Smooth muscle cell of the brain vasculature (primary cell): ENCODE measurements at places on chromosomes 12 and 14.

DNA sequence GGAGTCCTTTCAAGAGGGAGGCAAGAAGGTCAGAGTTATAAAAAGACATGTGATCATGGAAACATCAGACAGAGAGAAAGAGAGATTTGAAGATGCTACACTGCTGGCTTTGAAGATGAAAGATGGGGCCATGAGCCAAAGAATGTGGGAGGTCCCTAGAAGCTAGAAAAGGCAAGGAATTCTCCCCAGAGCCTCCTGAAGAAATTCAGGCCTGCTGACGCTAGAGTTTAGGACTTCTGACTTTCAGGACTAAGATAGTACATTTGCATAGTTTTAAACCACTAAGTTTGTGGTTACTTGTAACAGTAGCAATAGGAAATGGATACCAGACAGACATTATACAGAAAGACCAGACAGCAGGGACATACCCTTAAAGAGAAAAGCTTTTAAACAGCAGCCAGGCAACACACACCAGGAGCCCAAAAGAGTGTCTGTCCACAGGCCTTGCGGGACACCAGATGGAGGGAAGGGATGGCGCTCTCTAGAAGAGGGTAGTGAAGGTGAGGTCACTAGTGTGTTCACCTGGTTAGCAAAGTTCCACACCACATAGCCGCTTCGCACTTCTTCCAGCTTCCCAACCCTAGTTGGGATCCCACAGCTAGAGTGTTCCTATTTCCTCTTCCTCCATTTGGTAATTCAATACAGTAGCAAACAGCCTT, 29.7 kb upstream of the CEBPE start:
- no peak for DNase-seq

DNA sequence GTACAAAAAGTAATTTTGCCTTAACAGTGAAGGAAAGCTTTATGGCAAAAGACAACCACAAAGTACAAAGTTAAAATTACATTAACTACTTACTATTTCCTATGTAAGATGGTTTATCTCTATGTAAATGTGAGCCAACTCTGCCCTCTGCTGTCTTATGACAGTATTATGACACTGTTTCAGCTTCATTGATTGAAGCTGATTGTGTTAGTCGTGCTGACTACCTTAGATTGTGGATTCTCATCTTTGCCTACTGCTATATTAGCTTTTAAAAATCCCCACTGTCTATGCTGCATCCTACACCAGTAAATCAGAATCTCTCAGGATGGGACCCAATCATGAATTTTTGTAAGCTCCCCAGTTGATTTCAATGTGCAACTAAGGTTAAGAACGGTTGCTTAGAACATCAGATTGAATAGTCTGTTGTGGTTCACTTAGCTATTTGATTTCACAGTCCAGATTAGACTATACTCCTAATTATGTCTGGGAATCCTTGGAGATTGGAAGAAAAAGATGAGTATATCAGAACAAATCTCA, 12.2 kb upstream of the SPTB start:
- peak; percentile 46 for DNase-seq

DNA sequence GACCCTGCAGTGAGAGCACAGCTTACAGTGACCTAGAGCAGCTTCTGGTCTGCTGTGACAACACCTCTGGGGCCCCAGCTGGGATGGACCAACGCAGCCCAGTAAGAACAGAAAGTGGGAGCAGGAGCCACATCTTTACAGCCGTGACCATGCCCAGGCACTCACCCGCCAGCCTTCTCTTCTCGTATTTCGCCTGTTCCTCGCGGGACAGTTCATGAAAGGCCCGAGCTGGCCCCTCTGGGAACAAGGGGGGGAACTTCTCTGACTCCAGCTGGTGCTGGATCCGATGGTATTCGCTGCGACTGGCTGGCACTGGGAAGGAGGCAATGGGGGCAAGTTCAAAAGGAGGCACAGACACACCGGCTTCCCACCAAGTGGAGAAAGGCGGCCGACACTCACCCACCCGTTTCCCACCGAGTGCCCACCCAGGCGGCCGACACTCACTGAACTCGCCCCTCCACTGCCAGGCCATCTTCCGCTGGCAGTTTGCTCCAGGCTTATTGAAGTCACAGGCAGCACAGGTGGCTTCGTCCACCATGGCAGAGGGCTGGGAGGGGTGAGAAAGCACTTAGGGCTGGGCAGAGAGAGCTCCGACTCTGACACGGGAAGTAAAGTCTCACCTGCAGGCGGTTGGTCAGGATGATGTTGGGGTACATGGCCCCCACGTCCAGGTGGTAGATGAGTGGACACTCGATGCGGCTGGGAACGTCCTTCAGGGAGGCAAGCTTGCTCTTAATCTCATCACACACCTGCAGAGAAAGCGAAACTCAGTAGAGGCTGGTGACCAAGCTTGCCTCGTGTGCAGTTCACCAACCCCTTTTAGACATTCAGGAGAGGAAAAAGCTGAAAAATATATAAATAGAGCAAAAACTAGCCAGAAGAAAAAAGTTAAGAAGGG, 18.7 kb downstream of the POLE start:
- DNase-seq, result no peak

- no peak for DNase-seq
These were observed 26.5 kb downstream of the WDHD1 start for GRCh38 chr14:55000381-55000780.

DNA sequence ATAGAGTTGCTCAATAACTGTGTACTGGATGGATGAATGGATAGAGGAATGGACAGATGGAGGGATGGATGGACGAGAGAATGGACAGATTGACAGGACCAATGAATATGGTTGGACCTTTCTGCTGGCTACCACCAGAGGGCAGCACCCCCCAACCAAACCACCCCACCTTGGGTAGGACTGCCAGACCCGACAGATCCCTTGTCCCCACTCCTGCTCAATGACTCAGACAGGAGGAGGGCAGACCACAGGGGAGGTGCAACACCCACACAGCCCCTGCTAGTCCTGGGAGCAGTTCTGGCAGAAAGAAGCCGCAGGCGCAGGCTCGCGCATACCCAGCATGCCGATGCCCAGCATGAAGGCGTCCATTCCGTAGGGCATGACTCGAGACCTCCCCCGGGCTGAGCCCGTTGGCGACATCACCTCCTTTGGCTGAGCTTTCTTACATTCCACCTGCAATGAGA, 12.4 kb downstream of the MSI1 start:
- peak; percentile 54 for DNase-seq

DNA sequence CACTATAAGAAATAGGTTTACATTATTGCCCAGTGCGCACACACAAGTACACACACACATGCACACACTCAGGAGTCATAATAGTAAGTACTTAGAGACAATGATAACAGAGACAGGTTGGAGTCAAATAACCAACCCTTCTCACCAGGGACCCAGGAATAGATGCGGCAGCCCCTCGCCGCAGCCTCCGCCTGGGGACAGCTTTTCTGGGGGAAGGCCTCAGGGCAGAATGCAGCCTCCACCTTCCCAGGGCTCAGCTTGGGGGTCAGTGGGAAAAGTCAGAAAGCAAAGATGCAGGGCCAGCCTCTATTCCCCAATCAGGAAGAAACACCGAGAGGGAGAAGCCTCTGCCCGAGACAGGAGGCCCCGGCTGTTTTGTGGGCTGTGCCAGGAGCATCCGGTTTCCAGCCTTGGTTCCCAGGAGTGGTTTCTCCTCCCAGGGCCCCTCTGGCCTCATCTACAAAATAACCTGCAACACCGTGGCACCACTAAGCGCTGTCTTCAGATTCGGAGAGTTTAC, 23.4 kb upstream of the EIF5 start:
- no peak for DNase-seq

DNA sequence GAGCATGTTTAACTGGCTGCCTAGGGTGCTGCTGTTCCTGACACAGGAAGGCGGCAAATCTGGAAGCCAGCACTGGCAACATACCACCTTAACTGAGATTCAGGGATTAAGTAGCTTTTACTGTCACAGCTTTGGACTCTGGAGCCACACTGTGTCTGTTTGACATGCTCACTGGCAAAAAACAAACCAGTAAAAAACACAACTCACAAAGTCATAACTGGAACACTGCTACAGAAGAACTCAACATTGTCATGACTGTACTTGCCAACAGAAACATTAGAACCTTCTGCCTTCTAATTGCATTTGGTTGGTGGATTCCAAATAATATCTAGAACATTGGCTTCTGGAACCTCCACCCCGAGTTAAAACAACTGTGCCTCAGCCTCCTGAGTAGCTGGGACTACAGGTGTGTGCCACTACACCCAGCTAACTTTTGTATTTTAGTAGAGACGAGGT, 117.6 kb downstream of the TTC6 start:
- no peak for DNase-seq

DNA sequence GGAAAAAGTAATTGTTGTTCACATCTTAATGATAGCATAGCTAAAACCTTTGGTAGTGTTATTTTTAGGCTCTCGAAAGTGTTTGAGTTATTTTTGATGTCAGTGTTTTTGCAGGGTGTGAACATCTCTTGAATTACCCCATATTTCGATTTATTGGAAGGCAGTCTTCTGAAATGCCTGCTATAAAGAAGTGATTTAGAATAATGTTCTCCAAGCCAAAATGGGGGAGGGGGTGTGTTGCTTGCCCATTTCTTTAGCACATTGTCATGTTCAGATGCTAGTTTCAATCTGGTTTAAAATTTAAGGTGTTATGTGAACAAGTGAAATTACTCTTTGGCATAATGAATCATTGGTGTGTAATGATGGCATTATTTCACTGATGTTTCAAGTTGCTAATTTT, 110.6 kb downstream of the SYNE2 start:
- no peak for DNase-seq

DNA sequence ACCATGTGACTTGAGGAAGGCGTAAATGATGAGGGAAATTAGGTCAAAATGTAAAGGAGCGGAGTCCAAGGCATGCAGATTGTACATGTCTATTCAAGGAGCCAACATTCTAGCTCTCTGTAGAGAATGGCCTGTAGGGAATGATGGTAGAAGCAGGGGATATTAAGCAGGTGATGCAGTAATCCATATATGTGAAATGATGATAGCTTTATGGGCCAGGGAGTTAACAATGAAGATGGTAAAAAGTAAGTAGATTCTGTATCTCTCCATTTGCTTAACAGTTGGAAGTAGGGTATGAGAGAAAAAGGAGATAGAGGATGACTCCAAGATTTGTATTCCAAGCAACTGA, 33.4 kb downstream of the ARHGAP5 start:
- no peak for DNase-seq

DNA sequence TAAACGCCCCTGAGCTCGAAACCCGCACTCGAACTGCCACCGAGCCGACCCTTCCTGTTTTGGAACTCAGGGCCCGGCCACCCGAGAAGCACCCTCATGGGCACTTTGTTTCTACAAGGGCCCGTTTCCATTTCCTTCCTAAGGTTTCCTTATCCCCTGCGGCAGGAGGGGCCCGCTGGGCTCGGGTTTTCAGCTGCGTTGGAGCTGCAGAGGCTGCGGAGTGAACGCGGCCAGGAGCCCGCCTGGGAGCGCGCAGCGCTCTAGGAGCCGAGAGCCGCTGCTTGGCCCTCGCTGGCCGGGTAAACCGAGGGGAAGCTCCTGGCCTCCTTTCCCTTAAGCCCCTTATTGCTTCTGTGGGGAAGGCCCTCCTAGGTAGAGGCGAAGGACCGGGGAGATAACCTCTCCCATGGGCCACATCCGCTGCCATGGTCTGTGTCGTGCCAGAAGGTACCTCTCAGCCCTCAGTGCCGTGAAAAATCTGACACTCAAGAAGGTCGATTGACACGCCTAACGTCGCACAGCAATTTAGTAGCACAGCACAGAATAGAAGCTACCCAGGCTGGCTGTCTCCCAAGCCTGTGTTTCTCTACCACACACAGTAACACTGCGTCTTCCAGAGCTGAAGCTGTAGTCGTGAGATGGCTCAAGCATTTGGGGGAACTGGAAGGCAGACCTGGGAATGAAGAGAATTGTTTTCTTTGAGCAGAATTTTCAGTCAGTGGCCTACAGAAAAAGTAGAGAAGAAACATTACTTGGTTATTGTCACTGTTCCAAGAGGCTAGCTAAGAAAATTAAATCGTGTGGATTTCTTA, 12.9 kb upstream of the CALM1 start:
- DNase-seq, result no peak

GRCh38 chr12:41409628-41410027, 221.5 kb downstream of the PDZRN4 start:
- DNase-seq, result no peak

DNA sequence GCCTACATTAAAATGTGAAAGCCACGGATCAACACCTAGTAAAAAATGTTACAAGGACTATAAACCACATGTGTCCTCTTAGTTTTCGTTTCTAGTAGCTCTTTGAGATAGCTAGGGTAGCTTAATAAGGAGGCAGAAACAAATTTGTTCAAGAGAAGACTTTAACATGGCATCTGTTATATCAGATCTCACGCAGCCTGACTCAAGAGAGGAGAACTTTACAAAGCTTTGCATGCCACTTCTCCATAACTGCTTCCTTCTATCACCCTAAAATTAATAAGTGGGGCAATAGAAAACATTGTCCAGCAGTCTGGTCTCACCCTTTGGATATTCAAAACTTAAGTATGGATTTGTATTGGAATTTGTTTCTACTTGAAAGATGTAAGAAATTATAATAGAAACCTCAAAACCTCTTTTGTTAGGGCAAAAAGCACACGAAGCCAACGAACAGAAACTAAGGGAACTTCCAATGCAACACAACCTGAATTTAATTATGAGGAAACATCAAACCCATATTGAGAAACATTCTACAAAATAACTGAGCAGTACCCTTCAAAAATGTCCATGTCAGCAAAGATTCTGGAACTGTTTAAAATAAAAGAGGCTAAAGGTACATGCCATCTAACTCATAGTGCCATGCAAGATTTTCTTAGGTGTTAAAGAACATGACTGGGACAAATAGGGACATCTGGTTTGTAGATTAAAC, 194.8 kb downstream of the LRIG3 start:
- DNase-seq, result no peak

GRCh38 chr12:14408208-14408607, 42.7 kb downstream of the ATF7IP start:
- DNase-seq, result no peak

DNA sequence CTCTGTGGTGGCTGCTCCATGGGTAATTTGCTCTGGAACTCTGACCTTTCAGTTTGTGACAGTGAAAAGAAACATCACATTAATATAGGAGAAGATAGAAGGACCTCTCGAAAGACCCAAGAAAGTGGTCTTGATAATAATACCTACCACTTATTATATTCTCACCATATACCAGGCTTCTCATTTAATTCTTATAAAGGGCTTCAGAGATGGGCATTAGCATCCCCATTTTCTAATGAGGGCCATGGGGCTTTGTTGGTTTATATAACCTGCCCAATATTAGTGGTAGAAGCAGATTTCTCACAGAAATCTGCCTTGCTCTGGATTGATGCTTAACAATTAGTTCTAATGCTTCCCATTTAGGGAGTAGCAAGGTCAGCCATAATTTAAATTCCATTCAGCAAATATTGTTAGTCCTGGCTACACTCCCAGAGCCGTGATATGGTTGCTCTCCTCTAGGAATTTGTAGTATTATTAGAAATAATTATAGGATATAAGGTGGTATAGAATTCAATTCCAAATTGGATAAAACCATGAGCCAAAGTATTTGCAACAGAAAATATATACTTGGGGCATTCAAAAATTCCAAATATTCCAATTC, 7.4 kb upstream of the AMIGO2 start:
- DNase-seq, result no peak
